ENCODE measurements at places on chromosomes 1 and 21. TPM values are rescaled to one million over a fixed set of nuclear protein-coding genes. Genes with fewer than 3 reads are reported as not detected.

- H3K4me1 ChIP-seq, result no peaks in the 10 kb centered on the region
- H3K4me3 ChIP-seq, result no peak overlapping the region
- H3K27ac ChIP-seq, result no peak overlapping the region
Observed at GRCh38 chr1:171457412-171457811, 27.9 kb upstream of the PRRC2C start.

DNA sequence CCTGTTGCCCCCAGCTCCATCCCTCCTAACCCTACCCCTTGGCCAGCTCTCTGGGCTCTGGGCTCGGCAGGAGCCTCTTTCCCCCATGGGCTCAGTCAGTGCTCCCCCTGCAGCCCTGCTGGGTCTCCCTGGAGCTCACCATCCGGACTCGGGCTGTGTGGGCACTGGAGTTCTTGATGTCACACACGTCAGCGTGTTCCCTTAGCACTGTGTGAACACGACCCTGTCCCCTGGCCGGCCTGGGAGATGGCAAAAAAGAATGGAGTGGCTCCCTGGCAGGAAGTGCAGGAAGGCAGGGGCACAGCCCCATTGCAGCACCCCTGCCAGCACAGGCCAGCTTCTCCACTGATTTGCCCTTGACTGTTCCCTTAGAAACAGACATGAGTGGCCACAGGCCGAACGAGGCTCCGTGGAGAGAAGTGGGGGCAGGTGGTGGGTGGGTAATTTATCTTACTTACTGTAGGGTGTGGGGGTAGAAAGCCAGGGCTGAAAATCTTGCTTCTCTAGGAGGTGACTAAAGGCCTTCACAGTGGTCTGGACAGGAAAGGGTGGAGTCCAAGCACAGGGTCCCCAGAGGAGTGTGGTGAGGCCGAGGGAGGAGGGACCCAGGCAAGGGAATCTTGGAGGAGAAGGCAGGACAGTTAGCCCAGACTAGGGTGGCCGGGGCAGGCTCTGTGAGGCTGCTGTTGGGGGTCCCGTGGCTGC lies 381.7 kb upstream of the VAMP3 start:
- peak; percentile 56 for DNase-seq
- peak overlapping the region; percentile 15 for H3K4me3 ChIP-seq
- peaks cover 32% of the 10 kb centered on the region for H3K4me1 ChIP-seq
- H3K27ac ChIP-seq, result peak overlapping the region; percentile 79
- H3K27me3 ChIP-seq, result no peaks in the 10 kb centered on the region

DNA sequence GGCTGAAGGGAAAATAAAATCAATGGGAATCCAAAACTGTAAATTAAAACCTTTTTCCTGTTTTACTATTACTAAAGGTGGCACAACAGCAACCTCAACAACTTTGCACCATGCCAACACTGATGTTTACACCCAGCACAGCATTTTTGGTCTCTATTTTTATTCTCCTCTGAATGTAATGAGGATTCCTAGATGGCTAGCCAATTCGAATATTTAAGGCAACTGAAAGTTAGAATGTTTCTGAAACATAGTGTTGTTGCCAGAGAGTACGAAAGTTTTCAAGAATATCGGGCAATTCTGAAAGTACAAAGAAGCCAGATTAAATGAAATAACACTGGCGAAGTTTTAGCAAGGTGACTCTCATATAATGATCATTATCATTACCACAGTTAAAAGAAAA lies 40.7 kb downstream of the CHODL start:
- no peak overlapping the region for H3K27ac ChIP-seq
- H3K36me3 ChIP-seq, result no peaks in the 10 kb centered on the region
- no peaks in the 10 kb centered on the region for H3K4me1 ChIP-seq

DNA sequence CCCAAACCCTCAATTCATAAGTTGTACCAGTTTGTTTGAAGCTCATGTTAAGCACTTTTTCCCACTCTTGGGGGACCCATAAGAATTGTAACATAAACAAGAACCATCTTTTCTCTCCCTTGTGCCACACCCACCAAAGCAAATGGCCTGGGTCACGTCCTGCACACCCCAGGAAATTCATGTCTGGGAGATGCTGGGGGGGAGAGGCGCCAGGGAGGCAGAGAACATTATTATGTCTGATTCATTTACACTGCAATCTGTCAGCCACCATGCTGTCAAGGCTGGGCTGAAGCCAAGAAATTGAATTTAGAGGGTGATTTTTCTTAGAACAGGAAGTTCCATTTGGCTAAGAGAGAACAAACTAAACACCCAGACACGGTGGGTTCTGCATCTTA lies 37.2 kb upstream of the IPO9 start:
- H3K4me1 ChIP-seq, result peaks cover 42% of the 10 kb centered on the region
- peak overlapping the region; percentile 65 for H3K27ac ChIP-seq
- H3K36me3 ChIP-seq, result peaks cover 52% of the 10 kb centered on the region
- no peak overlapping the region for H3K4me3 ChIP-seq

- peak overlapping the region; percentile 98 for H3K27ac ChIP-seq
- no peak for DNase-seq
- peak overlapping the region; percentile 87 for H3K4me3 ChIP-seq
- no peaks in the 10 kb centered on the region for H3K27me3 ChIP-seq
Observed at GRCh38 chr1:155976913-155977689, 1.2 kb downstream of the ARHGEF2 start.

GRCh38 chr1:19815801-19816736 lies 986 bp upstream of the RNF186 start:
- H3K27me3 ChIP-seq, result no peaks in the 10 kb centered on the region
- no peaks in the 10 kb centered on the region for H3K4me1 ChIP-seq
- no peak for DNase-seq

DNA sequence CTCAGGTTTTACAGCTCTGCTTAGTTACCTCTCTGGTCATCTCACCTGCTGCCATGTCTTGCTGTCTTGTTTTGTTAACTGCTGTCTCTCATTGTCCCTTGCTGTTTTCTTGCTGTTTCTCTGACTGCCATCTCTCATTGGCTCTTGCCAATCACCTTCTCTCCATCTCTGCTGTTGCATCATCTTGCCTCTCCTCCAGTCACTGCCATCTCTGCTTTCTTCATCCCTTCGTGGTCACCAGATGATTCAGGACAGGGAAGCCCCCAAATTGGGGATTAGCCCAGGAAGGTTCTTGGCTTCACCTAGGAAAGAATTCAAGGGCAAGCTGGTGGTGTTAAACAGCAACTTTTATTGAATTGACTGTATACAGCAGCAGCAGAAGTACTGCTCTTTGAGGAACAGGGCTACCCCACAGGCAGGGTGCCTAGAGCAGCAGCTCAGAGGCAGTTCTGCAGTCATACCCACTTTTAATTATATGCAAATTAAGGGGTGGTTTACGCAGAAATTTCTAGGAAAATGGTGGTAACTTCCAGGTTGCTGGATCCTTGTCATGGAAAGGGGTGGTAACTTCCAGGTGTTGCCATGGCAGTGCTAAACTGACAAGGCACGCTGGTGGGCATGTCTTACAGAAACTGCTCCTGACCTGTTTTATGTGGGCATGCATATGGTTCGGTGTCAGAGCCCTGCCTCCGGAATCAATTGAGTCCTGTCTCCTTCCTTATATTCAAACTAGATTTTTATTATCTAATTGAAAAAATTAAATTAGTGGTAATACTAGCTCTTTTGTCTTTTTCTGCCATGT lies 33.4 kb downstream of the SUCO start:
- no peak for DNase-seq
- H3K4me1 ChIP-seq, result no peaks in the 10 kb centered on the region
- H3K36me3 ChIP-seq, result peaks cover 19% of the 10 kb centered on the region

DNA sequence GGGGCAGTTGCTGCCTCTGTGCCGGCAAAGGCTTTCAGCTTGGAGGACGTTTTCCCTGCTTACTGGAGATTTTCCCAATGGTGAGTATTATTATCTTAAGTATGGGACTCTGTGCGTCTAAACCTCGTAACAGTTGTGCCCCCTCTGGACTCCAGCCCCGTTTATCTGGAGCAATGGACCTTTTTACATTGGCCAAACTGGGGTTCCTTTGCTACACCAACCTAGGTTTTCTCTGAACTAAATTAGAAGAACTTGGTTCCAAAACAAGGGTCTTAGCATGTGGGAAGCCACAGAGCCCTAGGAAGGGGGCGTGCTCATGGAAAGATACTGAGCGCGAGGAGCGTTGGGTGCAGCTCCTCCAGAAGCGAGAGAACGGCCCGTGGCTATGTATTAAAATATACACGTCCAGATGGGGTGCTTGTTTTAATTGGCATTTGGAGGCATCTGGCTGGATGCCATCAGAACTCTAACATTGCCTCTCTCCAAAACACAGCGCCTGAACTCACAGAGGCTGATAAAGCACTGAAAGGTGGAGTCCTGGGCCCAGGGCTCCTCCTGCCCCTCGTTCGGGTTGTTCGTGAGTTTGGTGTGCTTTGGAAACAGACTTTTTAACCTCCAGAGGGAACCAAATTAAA lies 28.4 kb downstream of the POFUT2 start:
- peaks cover 10% of the 10 kb centered on the region for H3K4me1 ChIP-seq
- H3K27ac ChIP-seq, result no peak overlapping the region
- no peak overlapping the region for H3K4me3 ChIP-seq
- no peaks in the 10 kb centered on the region for H3K27me3 ChIP-seq
- DNase-seq, result peak; percentile 53
- H3K36me3 ChIP-seq, result peaks cover 14% of the 10 kb centered on the region

The KCNJ6 gene
- not detected for total RNA-seq

GRCh38 chr1:214338212-214338611 lies 57.3 kb downstream of the SMYD2 start:
- H3K4me1 ChIP-seq, result no peaks in the 10 kb centered on the region
- H3K36me3 ChIP-seq, result no peaks in the 10 kb centered on the region
- H3K27me3 ChIP-seq, result no peaks in the 10 kb centered on the region
- no peak for DNase-seq
- no peak overlapping the region for H3K4me3 ChIP-seq

- H3K27me3 ChIP-seq, result no peaks in the 10 kb centered on the region
- DNase-seq, result no peak
- peaks cover 29% of the 10 kb centered on the region for H3K36me3 ChIP-seq
- peaks cover 36% of the 10 kb centered on the region for H3K4me1 ChIP-seq
- no peak overlapping the region for H3K27ac ChIP-seq
Observed at GRCh38 chr1:8013399-8013798, 12.7 kb downstream of the ERRFI1 start.

DNA sequence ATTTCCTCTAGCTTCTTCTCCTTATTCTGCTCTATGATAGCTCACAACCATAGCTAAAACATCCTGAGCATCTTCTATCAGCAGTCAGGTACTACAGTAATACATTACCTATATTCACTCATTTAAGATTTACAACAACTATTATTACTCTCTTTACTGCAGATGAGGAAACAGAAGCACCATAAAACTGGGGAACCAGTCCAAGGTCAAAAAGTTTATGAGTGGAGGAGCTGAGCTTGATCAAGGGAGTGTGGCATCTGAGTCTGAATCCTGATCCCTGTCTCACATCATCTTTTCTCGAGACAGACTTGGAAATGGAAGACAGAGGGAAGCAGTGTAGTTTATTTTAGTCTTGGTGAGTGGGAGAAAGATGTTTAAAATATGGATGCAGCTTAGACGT lies 288.6 kb downstream of the RGS7 start:
- H3K27ac ChIP-seq, result no peak overlapping the region
- H3K27me3 ChIP-seq, result no peaks in the 10 kb centered on the region
- no peaks in the 10 kb centered on the region for H3K4me1 ChIP-seq
- no peak overlapping the region for H3K4me3 ChIP-seq

GRCh38 chr1:29544406-29544805 lies 308.1 kb downstream of the PTPRU start:
- H3K27me3 ChIP-seq, result no peaks in the 10 kb centered on the region
- H3K4me1 ChIP-seq, result no peaks in the 10 kb centered on the region
- no peak overlapping the region for H3K4me3 ChIP-seq
- no peaks in the 10 kb centered on the region for H3K36me3 ChIP-seq
- no peak overlapping the region for H3K27ac ChIP-seq

The EVA1C gene
- 45.9 TPM for total RNA-seq

DNA sequence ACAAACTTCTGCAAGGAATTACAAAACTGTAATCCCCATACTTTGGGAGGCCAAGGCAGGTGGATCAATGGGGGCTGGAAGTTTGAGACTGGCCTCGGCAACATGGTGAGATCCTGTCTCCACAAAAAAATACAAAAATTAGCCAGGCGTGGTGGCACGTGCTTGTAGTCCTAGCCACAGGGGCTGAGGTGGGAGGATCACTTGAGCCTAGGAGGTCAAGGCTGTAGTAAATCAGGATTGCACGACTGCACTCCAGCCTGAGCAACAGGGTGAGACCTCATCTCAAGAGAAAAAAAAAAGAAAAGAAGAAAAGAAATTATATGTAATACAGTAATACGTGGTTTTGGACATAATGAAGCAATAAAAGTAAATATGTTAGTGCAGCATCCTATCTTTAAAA lies 138.2 kb downstream of the COP1 start:
- no peaks in the 10 kb centered on the region for H3K4me1 ChIP-seq
- no peak overlapping the region for H3K4me3 ChIP-seq
- H3K27me3 ChIP-seq, result no peaks in the 10 kb centered on the region
- no peaks in the 10 kb centered on the region for H3K36me3 ChIP-seq
- H3K27ac ChIP-seq, result no peak overlapping the region

The MATN1 gene
- not detected for total RNA-seq

DNA sequence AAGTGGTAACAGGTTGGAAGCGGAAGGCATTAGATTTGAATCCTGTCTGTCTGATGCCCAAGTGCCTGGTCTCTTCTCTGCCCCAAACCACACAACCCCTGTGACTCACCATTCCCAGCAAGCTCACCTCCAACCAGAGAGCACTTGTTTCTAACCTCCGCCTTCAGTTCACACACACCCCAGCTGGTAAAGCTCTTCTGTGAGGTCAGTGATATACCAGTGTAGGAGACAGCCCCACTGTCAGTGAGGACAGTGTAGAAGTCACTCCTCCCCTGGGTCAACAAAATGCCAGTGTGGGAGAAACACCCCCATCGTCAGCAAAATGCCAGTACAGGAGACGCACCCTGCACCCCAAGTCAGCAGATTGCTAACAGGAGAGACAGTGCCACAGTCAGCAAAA lies 2.6 kb downstream of the RIMS3 start:
- H3K27ac ChIP-seq, result peak overlapping the region; percentile 4
- no peak for DNase-seq
- no peak overlapping the region for H3K4me3 ChIP-seq
- H3K36me3 ChIP-seq, result no peaks in the 10 kb centered on the region
- no peaks in the 10 kb centered on the region for H3K4me1 ChIP-seq
- H3K27me3 ChIP-seq, result no peaks in the 10 kb centered on the region

The LDLRAD1 gene
- not detected for total RNA-seq

- no peak overlapping the region for H3K4me3 ChIP-seq
- DNase-seq, result peak; percentile 87
- no peak overlapping the region for H3K27ac ChIP-seq
- no peaks in the 10 kb centered on the region for H3K36me3 ChIP-seq
- H3K27me3 ChIP-seq, result no peaks in the 10 kb centered on the region
Observed at GRCh38 chr1:12528021-12528852, 89.8 kb downstream of the DHRS3 start.

The IFNAR1 gene
- total RNA-seq, result 20.0 TPM

DNA sequence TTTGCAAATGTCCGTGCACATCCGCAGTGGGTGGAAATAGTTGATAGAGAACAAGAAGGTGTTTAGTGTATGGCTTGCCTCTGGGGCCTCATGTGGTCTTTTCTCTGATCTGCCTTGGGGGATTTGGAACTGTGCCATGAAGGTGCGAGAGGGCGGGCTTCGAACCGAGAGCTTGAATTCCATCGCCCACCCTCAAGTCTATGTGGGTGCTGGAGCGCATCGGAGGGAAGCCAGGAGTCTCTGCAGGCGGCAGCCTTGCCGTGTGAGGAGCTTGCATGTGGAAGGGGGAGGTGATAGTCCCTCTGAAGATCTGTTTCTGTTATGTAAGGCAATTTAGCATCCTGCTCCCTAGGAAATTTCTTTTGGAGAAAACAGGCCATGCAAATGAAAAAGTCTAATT lies 119.6 kb downstream of the HUNK start:
- H3K27me3 ChIP-seq, result no peaks in the 10 kb centered on the region
- no peaks in the 10 kb centered on the region for H3K4me1 ChIP-seq
- H3K27ac ChIP-seq, result no peak overlapping the region
- H3K36me3 ChIP-seq, result no peaks in the 10 kb centered on the region

Measured in right atrium auricular region (tissue), 2 donors.